HuH-7 (cell line): ENCODE measurements at places on chromosomes 2 and 18.

DNA sequence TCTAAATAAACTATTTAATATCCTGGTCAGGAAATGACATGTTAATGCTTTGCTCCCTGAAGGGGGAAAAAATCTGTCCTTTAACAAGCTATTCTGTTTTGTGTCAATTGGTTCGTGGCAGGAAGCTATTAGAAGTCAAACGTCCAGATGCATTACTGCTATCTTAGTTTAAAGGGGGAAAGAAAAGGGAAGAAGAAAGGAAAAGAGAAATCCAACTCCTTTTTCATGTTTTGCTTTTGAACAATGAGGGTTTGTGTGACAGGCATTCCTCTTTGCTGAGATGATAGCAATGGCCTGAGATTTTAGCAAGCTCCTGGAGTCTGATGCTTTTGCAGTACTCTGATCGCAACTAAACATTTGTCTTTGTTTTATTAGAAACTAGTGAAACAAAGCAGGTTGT is 24.6 kb downstream of the TRIB2 start:
- DNase-seq: no peak

DNA sequence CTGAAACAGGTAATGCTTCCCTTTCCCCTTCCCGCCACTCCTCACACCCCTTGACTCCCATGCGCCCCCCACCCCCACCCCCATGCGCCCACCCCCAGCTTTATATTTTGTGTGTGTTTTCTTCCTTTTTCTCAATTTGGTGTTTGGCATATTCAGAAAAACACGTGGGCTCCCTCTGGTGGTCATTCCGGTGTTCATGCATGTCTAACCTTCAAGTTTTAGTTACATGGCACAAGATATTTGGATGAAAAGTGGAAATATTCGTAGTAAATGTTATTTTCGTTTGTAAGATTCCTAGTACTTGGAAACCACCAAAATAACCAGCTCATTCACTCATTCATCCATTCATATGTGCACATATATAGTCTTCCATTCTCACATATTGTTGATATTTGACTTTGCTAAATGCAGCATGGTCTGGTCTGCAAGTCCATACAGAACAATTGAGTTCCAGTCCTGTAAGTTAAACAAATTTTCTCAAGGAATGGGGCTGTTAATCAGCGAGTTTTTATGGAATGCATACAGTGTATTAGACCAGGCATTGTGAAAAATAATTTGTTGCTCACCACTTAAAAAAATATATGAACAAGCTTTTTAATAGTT is 143.6 kb upstream of the MAP3K20 start:
- peak; percentile 26 for DNase-seq

GRCh38 chr2:160286551-160286950 is 86.5 kb upstream of the ITGB6 start:
- DNase-seq: no peak

GRCh38 chr2:62968168-62968567 is 82.5 kb upstream of the OTX1 start:
- DNase-seq: no peak

- no peak for DNase-seq
These were observed 21.0 kb upstream of the SANBR start for GRCh38 chr2:61044636-61045035.

GRCh38 chr2:165164201-165164600 is 39.6 kb downstream of the SCN3A start:
- no peak for DNase-seq
